ENCODE measurements at places on chromosomes 4 and X.

DNA sequence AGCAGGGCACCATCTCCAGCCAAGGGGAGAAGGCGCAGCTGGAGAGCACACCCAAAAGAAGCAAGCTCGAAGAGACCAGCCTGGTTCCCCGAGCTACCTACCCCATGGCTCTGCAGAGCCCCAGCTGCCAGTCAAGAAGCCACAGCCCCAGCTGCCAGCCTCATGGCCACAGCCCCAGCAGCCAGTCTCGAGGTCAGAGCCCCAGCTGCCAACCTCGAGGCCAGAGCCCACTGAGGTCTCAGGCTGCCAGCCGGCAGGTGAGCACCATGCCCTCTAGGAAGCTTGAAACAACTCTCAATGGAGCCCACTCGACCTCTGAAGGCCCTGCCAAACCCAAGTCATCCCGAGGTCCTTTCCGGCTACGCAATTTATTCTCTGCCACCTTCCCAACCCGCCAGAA, 27.0 kb upstream of the PRPS1 start:
- no peak for DNase-seq

GRCh38 chrX:68852046-68852445, 23.2 kb downstream of the EFNB1 start:
- no peak for DNase-seq

GRCh38 chr4:40032785-40033184, 23.9 kb upstream of the N4BP2 start:
- no peak for DNase-seq

DNA sequence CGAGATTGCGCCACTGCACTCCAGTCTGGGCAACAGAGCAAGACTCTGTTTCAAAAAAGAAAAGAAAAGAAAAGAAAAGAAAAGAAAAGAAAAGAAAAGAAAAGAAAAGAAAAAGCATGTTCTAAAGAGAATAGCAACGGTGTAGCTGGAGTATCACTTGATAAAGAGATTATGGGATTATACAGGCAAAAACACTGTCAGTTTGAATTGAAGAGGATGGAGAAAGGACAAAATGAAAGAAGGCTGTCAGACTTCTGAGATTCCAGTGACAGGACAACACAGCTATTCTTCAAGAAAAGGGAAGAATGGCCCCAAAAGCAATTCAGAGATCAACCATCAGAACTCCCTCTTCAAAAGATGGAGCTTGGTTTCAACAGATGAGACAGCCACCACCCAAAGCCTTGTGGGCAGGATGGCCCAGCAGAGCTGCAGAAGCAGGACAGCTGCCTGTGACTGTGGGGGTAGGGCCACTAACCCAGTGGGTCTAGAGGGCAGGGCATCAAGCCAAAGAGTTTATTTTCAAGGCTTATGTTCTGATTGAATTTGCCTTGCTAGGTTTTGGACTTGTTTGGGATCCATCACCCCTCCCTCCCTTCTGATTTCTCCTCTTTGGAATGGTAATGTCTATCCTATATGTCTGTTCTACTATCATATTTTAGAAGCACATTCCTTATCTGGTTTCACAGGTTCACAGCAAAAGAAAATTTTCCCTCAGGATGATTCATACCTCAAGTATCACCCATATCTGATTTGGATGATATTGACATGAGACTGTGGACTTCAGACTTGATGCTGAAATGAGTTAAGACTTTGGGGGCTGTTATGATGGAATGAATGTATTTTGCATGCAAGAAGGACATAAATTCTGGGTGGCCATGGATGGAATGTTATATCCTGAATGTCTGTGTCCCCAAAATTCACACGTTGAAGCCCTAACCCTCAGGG, 17.5 kb downstream of the RFC1 start:
- no peak for DNase-seq

DNA sequence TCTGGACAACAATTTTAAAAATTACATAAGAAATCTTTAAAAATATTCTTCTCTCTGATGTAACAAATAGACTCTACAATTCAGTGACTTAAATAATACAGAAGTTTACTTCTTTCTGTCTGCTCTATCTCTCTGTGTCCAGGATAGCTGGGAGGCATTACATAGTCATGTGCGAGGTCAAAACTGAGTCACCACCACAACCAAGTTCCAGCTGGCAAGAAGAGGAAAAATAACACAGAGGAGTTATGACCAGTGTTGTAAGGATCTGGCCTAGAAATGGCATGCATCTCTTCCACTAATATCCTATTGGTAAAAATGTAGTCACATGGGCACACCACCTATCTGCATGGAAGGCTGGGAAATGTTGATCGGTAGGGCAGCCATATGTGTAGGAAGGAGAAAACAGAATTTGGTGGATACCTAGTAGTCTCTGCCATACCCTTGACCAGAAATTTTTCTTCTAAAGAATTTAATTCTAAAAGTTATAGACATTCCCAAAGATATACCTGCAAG, 39.4 kb upstream of the WDFY3 start:
- no peak for DNase-seq

DNA sequence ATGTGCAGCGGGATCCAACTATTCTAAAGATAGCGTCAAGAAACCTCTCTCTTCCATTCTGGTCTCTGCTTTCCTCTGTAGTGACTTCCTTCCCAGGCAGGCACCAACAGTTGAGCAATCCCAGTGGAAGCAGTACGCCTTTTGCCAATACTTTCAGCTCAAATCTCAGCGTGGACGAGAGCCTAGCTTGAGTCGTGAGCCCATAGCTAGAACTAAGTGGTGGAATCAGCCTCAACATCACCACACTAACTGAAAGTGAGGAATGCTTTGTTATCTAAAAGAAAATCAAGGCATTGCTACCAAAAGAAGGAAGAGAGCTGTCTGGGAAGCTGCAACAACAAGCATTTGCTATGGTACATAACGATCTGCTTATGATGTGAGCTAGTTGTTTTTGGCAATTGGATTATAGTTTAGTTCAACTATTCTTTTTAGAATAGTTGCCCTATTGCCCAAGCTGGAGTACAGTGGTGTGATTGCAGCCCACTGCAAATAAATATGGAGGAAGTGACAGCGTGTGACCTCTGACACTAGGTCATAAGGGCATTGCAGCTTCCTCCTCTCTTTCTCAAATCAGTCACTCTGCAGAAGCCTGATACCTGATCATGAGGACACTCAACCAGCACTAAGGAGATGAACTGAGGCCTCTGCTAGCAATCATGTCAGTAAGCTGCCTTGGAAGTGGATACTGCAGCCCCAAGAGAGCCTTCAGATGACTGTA, 24.7 kb upstream of the FRYL start:
- DNase-seq, result no peak

DNA sequence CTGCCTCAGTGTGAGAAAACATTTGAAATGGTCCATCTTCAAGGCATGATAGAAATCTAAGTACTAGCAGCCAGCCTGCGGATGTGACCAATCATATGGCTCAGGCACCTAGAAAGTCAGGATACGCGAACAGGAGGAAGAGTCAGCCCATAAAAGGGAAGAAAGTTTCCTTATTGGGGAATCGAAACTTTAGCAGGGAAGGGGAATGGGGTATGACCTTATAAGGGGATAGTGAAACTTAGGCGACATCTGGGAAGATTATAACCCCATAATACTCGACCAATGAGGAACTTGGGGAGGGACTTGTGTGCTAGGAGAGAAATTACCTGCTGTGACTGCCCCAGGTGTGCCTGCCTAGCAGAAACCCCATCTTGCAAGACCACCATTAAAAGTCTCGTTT, 26.2 kb upstream of the PYURF start:
- DNase-seq, result no peak

DNA sequence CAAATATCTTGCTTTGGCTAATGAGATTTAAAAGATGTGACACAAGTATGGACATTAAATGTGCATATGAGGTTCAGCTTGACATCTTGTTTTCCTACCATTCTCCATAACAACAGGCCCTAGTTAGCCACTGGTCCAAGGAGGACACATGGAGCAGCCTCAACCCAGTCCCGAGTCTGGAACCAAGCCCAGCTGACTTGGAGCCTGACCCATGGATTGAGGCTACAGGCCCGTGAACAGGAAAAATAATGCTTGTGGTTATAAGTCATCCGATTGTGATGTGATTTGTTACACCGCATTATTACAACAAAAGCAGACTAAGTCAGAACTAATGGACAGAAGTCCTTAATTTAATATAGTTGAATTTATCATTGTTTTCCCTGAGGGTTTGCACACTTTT, 123.2 kb upstream of the BANK1 start:
- no peak for DNase-seq

GRCh38 chr4:19580095-19580494, 671.6 kb upstream of the SLIT2 start:
- no peak for DNase-seq

DNA sequence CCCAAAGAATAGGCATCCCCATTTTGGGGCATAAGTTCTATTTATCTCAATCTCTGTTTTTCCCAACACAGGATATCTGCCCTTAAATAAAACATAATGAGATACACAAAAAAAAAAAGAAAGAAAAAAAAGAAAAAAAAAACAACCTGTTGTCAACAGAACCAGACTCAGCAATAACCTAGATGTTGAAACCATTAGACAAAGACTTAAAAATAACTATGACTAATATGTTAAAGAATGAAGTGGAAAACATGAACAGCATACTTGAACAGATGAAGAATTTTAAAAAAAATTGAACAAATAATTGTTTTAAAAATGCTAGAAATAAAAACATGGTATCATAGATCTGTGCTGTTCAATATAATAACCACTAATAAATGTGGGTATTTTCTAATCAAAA, 93.4 kb upstream of the RXFP1 start:
- no peak for DNase-seq

DNA sequence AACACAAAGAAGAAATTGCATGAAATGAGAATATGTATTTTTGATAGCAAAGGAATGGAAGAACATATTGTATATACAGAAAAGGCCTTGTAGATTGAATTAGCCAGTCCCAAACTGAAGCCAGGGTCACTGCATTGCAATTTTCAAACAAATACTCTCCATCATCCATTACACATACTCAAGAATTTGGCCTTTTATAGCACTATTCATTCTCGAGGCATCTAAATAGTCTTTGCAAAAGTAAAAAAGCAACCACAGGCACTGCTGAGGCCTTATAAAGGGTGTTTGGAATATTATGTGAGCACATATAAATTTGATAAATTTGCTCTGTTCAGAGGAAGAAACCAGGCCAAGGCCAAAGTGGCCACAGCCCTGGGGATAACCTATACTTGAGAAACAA, 123.0 kb downstream of the ZNF827 start:
- no peak for DNase-seq

GRCh38 chr4:153499005-153499404, 32.8 kb downstream of the TMEM131L start:
- DNase-seq, result no peak

DNA sequence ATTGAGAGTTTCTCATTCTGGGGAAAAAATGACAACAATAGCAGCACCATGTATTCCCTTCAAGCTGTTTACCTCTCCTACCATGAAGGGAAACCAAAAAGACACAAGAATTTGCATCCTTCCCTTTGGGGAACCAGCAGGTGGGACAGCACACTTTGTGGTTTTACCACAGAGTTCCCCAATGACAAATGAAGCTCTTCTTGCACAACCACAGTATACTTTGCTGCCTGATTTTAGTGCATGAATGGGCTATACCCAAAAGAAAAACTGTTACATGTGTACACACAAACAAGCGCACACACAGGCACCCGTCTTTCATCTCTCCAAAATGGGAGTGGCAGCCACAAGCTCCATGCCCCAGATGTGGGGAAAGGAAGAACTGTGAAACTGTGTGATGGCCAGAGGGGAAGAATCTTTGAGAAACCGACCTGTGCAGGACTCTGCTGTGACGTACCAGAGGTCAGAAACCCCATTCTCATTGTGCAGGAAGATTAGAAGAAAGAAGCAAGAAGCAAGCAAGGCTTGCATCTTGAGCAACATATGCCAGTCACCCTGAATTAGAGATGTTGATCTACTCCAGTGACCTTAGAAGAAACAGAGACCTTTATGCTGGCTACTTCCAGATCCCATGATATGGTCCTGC, 2.7 kb upstream of the MAML3 start:
- no peak for DNase-seq
